NCI-H2029 treated with DMSO at 0.1 percent for 48 hours (cell line): ENCODE measurements at places on chromosomes 5 and 9.
A peak's percentile ranks its signal among the peaks of the same experiment; 100 is the strongest.

GRCh38 chr5:179307931-179308471 lies 37.3 kb downstream of the ADAMTS2 start:
- DNase-seq, result no peak

DNA sequence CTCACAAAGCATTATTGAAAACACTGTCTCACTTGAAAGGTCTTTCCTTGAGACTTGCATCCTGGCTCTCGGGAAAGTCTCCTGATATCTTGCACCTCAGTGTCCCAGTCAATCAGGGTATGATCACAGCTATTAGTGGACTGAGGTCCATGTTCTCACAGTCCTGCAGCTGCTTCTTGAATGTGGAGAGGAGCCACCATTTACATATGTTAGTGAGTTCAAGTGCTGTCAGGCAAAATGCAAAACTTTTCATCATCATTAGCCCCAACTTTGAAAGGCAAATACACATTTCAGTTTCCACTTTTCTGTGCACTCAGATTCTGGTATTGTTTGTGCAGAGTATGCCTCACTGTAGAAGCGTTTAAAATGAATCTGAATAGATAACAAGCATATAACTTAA lies 111.6 kb downstream of the SNX18 start:
- no peak for DNase-seq

DNA sequence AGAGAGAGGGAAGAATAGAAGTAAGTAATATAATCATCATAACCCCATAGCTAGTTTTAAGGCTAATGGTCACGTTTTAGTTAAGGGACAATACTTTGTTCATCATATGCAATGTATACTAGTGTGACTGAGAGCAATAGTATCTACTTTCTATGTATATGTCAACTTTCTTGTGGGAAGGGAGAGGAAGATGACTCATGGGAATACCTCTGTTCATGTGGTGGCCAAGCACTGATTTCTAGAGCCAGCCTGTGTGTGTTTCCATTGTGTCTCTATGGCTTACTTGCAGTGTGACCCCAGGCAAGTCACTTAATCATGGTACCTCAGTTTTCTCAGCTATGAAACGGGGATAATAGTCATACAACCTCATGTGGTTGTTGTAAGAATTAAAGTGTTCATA lies 639.6 kb downstream of the CETN3 start:
- no peak for DNase-seq

DNA sequence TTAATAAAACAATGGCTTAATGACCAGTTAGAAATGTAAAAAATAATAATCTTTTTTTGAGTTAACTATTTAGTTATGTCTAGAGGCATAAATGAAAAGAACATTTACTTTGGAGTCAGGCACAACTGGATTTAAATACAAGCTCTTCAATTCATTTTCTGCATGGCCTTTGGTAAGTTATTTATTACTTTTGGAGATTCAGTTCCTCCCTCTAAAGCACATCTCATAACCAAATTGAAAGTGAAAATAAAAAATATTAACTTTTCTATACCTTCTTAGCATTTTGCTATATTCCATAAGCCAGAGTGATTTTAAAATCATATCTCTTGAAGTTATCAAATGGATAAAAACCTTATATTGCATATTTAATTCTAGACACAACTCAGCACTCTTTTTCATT lies 434.9 kb upstream of the SMARCA2 start:
- DNase-seq, result no peak

GRCh38 chr9:127161081-127161624 lies 38.7 kb upstream of the ANGPTL2 start:
- DNase-seq, result no peak

GRCh38 chr5:132054697-132055440 lies 5.6 kb upstream of the IL3 start:
- no peak for DNase-seq

DNA sequence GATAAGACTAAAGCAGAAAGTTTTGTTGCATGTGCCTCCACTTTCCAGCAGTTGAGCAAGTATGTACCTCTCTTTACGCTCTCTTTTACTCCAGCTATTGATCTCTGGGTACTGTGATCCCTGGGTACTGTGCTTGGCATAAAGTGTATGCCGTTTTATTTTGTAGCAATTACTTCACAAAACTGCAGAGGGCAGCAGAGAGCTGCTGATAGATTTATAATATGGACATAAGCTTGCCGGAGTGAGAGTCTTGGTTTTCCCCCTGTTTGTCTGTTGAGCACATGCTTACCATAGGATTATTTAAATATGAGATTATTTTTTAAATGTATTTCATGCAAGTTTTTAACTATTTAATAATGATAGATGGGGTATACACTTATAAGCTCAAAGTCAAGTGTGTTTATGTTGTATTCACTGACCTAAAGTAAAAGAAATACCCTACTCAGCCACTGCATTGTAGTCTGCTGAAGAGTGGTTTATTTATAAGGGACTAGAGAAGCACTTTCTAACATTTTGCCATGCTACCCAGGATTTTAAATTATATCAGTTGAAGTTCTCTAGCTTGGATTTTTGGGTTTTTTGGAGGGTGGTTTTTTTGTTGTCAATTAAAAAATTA lies 13.0 kb downstream of the TTC1 start:
- DNase-seq, result peak; percentile 71

DNA sequence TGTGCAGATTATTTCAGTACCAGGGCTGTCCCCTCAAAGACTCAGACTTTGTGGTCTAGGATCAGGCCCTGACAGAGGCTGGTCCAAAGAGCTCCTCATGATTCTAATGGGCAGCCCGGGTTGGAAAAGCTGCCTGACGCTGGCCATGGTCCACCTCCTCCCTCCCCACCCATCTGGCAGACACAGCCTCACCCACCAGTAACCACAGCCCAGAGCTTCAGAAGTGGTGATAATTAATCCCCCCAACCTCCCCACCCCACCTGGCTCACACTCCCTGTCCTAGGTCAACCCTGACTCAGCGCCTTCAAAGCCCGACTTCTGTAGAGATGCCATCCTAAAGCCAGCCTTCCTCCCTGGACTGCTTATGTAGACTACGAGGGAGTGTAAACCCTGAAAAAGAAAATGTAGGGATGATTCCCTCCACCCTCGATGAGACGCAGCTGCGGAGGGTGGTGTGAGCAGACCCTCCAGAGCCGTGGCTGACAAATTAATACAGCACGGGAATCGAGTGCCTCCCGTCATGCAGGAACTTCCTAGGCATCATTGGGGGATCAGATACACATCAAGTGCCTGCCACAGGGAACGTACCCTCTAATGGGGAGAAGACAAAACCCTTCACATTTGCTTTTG lies 7.0 kb downstream of the UBE2QL1 start:
- no peak for DNase-seq

DNA sequence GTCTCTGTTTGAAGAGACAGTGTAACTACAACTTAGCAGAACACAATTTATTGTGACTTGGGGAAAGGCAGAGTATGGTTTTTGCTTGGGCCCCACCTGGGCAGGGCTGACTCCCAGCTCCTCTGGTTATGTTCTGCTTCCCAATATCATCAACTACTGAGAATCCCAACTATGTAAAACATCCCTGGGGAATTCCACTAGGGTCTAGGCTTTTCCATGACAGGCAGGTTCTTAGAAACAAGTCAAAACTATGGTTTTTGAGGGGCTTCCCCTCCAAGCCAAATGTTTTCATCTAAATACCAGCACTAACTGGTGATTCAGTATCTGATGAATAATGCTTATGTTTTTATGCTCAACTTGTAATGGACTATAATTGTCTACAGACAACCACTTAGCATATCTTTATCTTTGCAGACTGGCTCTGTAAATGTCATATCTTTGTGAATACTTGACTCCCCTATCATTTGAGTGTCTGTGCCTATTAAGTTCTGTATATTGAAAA lies 409.5 kb downstream of the PDE4D start:
- no peak for DNase-seq

DNA sequence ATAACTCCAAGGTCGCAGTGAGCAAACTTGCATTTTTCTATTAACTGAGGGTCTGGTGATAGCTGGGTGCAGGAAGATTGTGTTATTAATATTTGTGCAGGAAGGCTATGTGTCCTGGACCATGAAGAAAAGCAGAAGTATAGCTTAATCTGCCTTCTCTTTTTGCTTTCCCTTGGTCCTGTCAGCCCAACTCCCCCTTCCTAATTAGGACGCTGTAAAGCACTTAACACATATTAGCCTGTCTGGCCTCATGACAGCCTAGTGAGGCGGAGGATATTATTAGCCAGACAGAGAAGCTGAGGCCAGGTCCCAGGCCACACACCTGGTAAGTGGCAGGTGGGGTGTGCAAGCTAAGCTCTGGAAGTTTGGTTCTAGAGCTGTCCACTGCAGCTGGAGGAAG lies 29.5 kb downstream of the SLC46A2 start:
- DNase-seq, result no peak

DNA sequence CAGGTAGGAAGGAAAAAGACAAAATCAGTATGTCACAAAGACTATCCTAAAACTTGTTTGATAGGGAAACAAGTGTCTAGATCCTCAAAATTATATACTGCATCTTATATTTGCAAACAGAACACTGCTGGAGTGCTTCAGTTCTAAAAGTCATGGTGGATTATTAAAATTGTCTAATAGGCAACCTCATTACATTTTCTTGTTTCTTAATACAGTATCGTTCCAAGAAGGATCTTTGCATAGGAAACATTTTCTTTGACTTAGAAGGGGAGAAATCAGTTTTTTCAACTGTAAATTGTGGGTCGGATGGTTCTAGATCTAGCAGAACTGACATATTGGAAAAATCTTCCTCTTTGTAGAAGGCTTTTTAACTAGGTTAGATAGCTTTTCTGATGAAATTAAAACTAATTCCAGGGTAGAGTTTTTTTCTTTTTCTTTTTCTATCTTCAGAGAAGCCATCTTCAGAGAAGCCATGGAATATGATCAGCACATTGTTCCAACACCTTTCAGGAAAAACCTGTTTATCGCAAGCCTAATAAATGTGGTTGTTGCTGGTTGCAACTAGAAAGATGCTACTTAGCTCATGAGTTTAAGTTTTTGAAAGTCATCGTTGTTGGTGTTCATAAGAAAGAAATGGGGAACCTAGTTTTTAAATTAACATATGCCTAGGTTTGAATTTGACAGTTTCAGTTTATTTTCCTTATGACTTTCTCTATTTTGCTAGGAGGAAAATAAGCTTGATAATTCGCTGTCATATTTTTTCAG lies 7.4 kb downstream of the CPEB4 start:
- DNase-seq, result no peak

GRCh38 chr9:76441551-76442322 lies 17.2 kb upstream of the GCNT1 start:
- DNase-seq, result no peak

GRCh38 chr9:127652733-127653132 lies 40.7 kb downstream of the STXBP1 start:
- DNase-seq, result no peak

DNA sequence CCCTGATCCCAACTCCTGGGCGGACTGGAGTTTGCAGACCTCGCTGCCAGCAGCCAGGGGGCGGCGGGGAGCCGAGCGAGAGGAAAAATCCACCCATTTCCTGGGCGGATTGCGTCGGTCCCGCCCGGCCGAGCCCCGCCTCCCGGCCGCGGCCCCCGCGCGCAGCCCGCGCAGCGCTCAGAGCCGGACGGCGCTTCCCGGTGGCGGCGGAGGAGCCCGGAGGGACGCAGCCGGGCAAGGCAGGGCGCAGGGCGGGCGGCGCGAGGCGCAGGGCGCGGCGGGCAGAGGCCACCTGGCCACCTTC lies at the start of gene OLFM1:
TSS of gene OLFM1 (plus strand) at position 180 of the 304 bp plus-strand sequence. CDS start 322 bp downstream, outside the sequence.
- peak; percentile 2 for DNase-seq

GRCh38 chr5:65482736-65483545 lies 1.2 kb upstream of the ADAMTS6 start:
- DNase-seq, result peak; percentile 66

DNA sequence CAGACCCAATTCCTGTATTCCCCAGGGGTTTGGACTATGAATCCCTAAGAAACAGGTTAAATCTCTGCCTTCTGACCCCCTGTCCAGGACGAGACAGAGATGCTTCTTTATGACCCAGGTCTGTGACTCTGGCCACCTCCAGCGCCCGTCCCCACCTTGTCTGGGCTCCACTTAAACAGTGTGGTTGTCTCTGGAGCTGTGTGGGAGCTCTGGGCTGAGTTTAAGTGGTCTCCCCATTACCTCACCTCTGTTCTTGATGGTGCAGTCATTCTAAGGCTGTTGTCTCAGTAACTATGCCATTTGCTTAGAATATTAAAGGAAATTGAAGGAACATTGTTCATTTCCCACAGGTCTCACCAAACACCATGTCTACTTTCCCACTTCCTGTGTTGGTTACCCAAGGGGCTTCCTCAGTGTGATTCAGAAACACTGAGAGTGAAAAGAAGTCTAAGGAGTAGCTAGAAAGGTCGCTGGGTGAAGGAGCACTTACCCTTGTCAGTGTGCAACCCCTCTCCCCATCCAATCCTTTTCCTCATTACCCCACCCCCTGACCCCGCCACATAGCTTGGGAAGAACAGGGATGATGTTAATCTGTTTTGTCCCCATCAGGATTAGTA lies 127.8 kb upstream of the CKMT2 start:
- no peak for DNase-seq
